ENCODE measurements at places on chromosomes 12 and 14.
A peak's percentile ranks its signal among the peaks of the same experiment; 100 is the strongest.

DNA sequence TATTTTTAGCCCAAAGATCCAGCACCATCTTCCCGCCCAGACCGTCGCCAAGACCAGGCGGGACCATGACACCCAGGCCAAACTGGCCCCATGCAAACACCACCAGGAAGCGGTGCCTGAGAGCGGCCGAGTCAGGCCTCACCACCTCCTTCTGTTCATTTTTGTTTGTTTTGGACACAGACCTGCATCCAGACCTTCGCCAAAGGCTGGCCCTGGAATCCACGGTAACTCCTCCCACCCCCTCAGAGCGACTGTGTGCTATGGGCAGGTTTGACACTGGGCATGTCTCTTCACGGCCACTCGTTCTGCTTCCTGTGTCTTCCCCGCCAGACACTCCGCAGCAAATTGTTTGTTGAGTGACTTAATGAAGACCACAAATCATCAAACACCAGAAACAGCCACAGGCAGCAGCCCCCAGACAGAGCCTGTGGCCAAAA is 47.1 kb downstream of the NCOR2 start:
- no peak for DNase-seq

DNA sequence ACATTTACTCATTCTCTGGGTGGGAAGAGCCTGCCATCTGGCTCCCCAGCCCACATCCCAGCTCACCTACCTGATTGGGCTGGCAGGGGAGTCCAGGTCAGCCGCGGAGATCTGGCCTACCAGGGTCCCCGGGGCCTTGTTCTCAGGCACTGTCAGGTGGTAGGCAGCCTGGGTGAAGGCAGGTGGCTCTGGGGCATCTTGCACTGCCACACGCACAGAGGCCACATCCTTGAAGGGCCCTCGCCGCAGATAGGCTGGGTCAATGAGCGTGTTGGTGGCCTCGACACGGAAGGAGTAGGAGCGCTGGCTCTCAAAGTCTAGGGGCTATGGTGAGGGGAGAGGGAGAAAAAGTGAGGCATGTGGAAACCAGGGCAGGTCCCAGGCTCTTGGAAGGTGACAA is 3.9 kb downstream of the CDH24 start:
- no peak for DNase-seq

GRCh38 chr12:62701492-62701891 is 233.5 kb downstream of the PPM1H start:
- no peak for DNase-seq

DNA sequence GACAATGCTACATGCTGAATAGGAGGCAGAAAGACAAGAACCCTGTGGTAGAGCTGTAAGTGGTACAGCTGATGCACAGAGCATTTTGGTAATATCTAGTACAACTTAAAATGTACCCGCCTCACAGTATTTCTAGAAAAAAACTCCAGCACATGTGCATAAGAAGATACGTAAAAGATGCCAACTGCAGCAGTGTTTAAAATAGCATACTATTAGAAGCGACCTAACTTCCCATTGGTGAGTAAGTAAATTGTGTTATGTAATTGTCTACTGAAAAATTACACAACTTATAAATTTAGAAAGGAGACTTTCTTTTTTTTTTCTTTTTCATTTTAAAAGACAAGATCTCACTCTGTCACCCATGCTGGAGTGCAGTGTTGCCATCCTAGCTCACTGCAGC is 114.3 kb upstream of the CAND1 start:
- DNase-seq, result no peak

GRCh38 chr12:26566675-26567074 is 266.3 kb downstream of the ITPR2 start:
- no peak for DNase-seq

- no peak for DNase-seq
These were observed 47.7 kb upstream of the MBIP start for GRCh38 chr14:36367985-36368774.

- no peak for DNase-seq
These were observed 79.5 kb upstream of the MIS18BP1 start for GRCh38 chr14:45332360-45332988.

GRCh38 chr14:34792598-34792997 is 78.2 kb upstream of the CFL2 start:
- DNase-seq, result no peak

DNA sequence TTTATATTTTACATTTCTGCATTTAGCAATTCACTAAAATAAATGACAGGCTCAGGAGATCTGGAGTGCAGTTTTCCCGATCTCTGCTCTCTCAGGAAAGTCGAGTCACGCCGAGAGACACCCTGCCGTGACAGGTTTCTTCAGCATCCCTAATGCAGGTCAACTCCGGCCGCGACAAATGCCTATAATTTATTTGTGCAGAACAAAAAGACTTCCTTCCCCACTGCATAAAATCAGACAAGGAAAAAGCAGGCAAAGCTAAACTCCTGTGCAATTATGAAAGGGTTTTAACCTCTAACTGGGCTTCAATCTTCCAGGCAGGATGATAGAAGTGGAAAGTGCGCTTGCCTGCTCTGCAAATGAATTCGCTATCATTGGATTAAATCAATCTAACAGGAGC is 28.1 kb downstream of the SPRING1 start:
- DNase-seq, result no peak

GRCh38 chr12:67019070-67019469 is 250.1 kb upstream of the CAND1 start:
- no peak for DNase-seq

GRCh38 chr12:108340037-108340436 is 926 bp upstream of the CMKLR1 start:
- no peak for DNase-seq

DNA sequence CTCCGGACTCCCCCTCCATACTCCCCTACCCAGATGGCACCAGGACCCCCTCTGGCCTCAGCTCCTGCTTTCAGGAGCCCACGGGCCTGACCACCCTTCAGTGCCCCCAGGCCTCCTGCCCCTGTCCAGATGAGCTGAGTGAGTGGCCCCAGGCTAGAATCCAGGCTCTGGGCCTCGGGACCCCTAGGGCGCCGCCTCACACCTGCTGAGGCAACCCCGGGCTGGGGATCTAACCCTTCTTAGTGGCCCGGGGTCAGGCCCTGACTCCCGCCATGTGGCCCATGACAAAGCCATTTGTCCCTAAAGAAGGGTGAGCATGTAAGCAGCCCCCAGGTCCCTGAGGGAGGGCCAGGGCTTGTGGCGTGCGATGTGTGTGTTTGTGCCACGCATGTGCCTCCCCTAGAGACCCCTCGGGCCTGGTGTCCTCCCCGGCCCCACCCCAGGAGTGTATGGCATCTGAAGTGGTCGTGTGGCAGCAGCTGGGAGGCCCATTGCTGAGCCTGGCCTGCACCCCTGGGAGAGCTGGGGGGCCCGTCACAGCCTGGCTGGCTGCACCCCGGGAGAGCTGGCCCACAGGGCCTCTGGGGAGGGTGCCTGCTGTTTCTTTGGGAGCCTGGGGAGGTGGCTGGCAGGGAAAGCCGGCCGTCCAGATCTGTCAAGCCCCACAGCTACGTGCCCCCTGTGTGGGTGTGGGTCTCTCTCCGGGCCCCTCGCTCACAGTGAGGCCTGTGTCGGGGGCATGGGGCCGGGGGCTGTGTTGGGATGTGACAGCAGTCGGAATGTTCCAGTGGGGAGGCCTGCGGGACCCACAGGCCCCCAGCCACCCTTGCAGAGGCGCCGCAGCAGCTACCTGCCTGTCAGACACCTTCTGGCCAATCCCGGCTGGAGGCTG is 7.8 kb downstream of the FBRSL1 start:
- no peak for DNase-seq

GRCh38 chr14:68182492-68182891 is 362.9 kb downstream of the RAD51B start:
- no peak for DNase-seq

DNA sequence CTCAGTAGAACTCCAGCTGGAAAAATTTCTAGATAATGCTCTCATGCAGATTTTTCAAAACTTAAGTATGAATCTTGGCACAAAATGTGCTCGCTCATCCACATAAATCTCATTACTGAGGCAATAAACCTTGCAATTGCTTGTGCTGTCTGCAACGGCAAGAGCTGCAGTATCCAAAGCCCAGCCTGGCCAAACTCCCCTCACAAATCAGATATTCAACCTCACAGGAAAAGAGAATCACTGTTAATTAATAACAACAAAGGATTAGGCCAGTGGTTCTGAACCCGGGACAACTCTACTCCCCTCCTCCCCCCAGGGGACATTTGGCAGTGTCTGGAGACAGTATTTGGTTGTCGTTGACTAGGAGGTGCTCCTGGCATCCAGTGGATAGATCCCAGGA is 19.2 kb upstream of the CORO1C start:
- no peak for DNase-seq

DNA sequence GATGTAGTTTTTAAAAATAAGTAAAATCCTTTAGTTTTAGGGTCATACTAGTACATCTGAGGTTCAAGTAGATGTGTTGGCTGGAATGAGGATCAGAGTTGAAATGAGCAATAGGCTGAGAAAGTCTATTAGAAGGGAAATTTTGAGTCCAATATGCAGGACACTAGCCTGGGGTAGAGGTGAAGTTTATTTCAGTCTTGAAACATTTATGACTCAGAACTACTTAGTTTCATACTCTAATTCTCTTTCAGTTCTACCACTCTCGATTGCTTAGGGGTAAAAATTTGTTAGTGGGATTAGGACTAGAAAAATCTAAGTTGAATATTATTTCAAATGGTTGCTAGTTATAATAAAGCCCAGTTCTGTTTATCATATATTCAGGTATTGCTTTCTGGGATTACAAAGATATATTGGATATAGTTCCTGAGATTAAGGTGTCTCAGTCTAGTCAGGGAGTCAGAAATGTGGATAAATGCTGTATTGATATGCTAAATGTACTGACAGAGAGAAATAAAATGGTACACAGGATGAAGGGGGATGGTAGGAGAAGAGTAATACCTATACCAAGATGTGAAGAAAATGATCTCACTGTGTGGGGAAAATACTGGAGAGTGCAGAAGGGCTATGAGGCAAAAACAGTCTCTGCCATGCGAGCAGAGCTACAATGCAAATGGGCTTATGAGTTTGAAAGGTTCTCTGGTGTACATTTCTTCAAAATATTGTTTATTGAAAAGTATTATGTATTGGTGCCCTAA is 395.8 kb upstream of the FBXO33 start:
- no peak for DNase-seq

- DNase-seq, result peak; percentile 21
These were observed 1.6 kb upstream of the ATP2B1 start for GRCh38 chr12:89709995-89710872.

GRCh38 chr14:91934554-91935285 is 12.8 kb downstream of the FBLN5 start:
- DNase-seq, result no peak

- no peak for DNase-seq
These were observed 204.9 kb upstream of the RMST start for GRCh38 chr12:97257726-97258125.

DNA sequence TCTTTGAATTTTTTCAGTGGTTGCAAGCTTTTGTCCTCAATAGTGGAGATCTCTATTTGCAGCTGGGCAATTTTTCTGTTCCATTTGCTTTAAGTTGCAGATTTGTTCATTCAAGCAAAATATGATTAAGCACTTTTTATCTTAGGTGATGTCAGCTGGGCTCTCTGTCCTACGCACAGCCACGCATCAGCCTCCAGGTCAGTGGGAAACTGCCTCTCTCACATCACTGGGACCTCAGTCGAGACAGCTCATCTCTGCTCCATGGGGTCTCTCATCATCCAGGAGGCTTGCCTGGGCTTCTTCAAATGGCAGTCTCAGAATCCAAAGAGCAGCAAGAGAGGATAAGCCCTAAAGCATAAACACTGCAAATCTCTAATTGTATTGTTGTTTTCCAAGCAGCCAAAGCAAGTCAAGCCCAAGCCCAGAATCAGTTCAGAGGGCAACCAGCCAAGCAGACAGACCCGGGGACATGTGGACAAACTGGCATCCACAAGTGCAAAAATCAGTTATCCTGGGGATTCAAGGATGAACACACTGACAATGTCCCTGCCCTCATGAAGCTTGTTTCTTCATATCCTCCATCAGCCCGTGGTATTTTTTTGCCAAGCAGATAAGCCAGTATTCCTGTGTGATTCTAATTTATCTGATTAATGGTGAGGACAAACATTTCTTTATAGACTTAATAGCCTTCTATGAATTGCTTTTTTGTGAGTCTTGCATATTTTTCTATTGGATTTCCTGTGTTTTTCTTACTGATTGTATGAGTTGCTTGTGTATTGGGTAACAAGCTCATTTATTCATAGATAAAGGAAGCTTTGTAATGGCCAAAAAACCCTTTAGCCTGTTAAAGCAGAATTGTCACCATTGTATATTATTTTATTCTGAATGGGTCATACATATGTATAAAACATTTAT is 262.5 kb downstream of the GXYLT1 start:
- no peak for DNase-seq

GRCh38 chr12:55686366-55687010 is 21.2 kb downstream of the ITGA7 start:
- no peak for DNase-seq

- peak; percentile 94 for DNase-seq
These were observed 32.7 kb downstream of the DYRK2 start for GRCh38 chr12:67681105-67681778.

DNA sequence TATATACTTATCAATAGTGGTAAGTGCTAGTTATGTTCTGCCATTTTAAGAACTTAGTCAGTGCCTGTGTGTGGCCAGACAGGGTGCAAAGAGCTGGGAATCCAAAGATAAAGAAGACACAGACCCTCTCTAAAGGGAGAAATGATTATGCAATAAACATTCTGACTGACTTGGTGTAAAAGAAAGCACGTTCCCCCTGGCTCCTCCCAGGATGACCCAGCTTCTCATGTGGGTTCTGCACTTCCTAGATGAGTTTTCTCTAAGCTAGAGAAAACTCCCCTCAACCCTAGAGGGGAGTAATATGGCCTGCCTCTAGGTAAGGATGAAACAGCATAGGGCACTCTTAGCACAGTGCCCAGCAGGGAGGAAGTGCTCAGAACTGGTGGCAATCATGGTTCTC is 231.2 kb downstream of the VRK1 start:
- no peak for DNase-seq

- DNase-seq, result peak; percentile 5
These were observed 5.5 kb downstream of the CSRNP2 start for GRCh38 chr12:51077930-51078329.

GRCh38 chr12:120321382-120322202 is 6.0 kb downstream of the PLA2G1B start:
- DNase-seq, result no peak

GRCh38 chr12:109264095-109264942 is 44.8 kb downstream of the FOXN4 start:
- peak; percentile 13 for DNase-seq

DNA sequence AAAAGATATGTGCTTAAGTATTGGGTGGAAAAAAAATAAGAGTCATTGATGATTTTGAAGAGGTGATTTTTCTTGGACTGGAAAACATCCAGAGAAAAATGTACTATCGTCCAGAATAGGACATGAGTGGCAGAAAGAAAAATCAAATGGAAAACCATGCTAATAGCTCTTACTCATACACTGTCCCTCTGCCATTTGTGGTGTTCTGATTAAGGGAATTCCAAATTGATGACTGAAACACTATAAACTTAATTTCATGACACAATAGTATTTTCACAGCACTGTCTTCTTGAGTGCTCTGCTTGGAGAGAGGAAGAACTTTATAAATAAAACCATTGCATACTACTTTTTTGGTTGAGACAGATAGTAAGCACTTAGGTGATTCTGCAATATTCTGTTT is 72.4 kb downstream of the USP15 start:
- DNase-seq, result peak; percentile 83

Measured in HFFc6 (cell line).